Activated CD8-positive, alpha-beta memory T cell treated with anti-CD3 and anti-CD28 coated beads for 4 hours (primary cell): ENCODE measurements at places on chromosomes 2 and 18.

DNA sequence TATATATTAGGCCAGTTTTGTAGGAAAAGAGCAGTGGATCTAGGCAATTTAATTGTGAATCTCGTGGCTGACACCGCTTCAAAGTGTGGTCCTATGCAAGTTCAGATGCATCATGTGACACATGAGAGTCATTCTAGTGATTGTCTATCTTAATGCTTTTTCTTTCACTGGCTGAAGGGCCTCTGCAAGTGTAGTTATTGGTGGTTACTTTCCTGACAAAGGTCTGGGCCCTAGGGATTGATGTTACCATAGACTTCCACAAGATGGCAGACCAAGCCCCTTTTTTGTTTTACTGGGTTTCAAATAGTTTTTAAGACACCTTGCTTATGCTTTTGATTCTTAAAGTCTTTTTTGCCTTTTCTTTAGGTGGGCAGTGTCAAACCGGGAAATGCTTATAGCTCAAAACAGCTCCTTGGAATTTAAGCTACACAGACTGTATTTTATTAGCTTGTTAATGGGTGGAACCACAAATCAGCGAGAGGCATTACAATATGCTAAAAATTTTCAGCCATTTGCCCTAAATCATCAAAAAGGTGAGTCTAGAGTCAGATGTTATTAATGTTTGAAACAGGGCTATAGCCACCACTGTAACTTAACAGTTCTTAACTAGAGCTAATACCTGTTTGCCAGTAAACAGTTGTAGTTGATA is 25.9 kb downstream of the CD8A start:
- no peak for DNase-seq

- DNase-seq: no peak
Measured at GRCh38 chr18:5512176-5512575, 31.6 kb downstream of the EPB41L3 start.

DNA sequence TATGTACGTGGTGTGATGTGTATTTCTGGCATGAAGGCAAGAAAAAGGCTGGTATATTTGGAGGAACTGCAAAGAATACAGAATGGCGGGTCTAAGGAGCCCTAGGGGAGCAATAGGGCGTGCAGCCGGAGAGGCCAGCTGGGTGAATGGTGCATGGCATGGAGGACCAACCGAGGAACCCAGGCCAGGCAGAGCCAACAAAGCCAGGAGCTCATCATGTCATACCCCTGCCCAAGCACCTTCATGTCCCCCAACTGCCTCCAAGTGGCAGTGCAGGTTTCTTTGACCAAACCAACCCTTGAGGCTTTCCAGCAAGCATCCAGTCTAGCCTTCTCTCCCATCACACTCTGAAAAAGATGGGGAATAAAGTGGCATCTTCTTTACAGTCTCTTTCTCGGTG is 8.9 kb upstream of the KCNK3 start:
- DNase-seq: no peak

DNA sequence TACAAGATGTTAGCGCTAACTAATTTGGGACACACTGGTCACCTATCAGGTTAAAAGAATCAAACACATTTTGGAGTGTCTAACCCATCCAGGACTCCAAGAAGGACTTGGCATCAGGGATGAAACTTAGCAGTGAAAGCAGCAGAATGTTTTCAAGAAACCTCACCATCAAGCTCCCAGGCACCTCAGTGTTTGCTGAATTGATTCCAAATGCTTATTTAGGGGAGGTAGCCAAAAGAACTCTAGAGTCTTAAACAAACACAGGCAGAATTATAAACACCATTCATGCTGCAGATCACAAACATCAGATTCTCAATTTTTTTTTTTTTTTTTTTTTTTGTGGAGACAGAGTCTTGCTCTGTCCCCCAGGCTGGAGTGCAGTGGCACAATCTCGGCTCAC is 122.8 kb upstream of the UXS1 start:
- no peak for DNase-seq

DNA sequence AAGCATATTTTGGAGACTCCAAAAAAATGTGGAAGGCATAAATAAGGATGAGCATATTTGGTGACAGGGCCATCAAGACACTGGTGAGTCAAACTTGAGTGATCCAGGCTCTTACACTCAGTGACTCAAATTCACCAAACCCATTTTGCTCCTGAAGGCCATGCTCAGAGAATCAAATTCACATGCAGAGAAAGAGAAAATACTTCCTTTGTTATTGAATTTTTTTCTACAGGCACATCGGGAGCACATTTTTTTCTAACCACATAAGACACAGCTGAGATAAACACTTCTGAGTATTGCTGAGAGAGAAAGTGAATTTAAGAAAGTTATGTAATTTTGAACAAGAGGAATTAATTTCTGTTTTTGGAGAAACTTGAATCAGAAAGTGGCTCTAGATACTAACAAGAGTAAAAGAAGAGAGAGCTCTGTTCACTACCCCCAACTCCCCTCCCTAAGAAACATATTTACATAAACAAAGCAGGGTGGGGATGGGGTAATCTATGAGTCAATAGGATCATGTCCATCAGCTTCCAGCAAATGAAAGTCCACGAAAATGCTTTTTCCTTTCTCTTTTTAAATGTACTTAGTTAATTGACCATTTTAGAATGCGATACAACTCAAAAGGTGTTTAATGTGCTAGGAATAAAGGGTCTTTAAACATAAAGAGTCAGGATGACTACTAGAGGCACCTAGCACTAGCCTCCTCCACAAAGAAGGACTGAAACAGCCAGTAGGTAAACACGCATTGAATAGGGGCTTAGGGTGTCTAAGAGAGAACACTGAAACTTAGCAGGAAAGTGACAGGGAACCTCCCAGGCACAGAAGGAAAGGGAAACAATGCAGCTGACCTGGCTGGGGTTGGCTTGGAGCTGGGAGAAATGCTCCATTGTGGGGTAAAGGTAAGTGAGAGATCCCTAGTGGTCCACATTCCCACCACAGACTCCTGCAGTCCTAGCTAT is 152.3 kb downstream of the KCNE4 start:
- DNase-seq: no peak

DNA sequence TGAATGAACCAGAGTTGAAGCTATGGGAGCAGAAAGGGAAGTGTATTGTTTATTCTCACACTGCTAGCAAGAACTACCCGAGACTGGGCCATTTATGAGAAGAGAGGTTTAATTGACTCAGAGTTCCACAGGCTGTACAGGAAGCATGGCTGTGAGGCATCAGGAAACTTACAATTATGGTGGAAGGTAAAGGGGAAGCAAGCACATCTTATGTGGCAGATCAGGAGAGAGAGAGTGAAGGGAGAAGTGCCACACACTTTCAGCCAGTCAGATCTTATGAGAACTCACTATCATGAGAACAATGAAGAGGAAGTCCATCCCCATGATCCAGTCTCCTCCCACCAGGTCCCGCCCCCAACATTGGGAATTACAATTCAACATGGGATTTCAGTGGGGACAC is 383.2 kb upstream of the SLC14A2 start:
- no peak for DNase-seq

DNA sequence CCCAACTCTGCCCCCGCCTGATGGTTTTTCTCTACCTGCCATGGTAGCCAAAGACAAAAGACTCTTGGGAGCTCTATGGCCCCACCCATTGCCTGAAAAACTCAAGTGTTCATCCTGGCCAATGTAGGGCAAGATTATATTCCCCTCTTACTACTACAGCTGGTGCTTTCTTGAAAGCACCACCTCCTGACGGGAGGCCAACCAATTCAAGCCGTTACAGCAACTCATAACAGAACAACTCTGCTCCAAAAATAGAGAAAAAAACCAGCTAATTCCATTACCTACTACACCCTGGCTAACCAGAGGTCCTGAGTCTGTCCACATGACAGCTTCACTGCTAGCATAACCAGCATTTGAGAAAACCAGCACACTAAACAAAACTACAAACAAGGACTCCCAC is 127.5 kb upstream of the GAREM1 start:
- no peak for DNase-seq

GRCh38 chr2:237053066-237053465 is 32.6 kb upstream of the COPS8 start:
- DNase-seq: no peak

- DNase-seq: no peak
Measured at GRCh38 chr2:24337890-24338289, 22.4 kb downstream of the ITSN2 start.

DNA sequence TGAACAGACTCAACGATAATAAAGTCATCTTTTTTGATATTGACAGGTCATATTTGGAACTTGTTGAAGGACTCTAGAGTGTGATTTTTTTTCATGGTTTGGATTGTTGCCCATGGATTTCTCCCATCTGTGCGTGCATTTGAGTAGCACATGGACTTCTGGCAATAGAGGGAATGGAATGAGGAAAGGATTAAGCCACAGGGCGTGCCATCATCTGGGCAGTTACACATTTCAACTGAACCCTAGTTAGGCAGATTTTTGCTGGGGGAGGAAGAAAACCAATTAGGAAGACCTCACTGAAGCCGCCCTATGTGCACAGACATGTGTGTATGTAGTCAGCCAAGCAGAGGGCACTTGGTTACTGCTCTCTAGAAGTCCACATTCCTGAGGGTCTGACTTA is 72.6 kb downstream of the TPGS2 start:
- DNase-seq: no peak

DNA sequence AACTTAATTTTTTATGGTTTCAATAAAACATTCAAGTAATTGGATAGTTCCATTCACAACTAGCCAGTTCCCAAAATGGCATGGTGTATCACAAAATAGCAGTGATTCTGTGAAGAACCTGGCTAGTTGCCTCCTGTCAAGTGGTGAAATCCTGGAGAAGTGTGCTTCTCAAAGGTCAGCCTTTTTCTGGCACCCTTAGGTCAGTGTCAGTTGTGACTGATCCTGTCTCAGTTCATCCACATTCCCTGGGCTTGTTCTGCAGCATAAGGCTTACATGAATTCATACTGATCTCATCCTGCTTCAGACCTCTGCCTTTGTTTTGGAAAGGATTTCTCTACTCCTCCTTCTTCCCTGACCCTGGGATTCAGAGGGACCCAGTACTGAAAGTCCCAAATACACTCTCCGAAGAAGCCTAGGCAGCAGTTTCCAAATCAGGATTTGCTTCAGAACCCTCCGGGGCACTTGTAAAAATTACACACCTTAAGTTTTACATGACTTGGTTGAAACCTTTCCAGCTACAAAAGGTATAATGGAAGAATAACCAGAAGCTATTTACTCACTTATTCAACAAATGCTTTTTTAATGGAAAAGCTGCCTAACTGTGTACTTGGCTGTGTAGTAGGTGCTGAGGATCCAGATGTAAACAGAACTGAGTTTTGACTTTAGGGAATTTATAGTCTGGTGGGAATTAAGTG is 11.0 kb downstream of the MAP3K20 start:
- no peak for DNase-seq

DNA sequence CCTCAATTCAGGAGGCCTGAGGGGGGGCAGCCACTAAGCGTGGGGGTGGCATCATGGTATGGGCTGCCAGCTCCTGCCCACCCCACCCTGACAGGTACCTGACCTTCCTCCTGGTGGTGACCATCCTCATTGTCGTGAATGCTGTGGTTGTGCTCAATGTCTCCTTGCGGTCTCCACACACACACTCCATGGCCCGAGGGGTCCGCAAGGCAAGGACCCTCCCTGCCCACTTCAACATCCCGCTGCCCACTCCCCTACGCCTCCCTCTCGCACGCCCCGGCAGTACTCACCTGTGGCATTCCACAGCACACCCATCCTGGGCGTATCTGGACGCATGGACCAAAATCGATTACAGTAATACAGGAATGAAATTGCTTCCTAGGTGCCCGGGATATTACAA is 4.0 kb downstream of the CHRNG start:
- no peak for DNase-seq

- DNase-seq: no peak
Measured at GRCh38 chr2:84144345-84144744, 314.7 kb downstream of the SUCLG1 start.

DNA sequence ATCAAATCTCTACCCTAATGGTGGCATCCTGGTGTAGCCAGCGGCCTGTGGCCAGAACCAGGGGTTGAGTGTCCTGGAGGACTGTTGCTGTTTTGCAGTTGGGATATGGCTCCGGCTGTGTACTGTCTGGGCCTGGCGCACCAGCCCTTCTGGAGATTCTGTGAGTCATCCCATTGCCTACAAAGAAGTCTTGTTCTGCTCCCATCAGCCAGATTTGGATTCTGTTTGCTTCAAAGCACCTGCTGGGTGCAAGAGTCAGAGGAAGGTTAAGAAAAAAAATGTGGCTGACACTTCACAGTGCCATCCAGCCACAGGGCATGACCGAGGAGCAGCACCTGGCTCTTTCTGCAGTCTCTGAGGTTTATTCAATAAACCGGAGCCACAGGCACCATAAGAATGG is 41.0 kb upstream of the ASAP2 start:
- DNase-seq: no peak

- no peak for DNase-seq
Measured at GRCh38 chr2:177646791-177647190, 254.2 kb downstream of the AGPS start.

- DNase-seq: no peak
Measured at GRCh38 chr18:26549263-26550094, 1.1 kb upstream of the KCTD1 start.

- DNase-seq: no peak
Measured at GRCh38 chr2:117745537-117745936, 69.0 kb upstream of the DDX18 start.

GRCh38 chr2:96233436-96233835 is 24.8 kb upstream of the STARD7 start:
- no peak for DNase-seq

- no peak for DNase-seq
Measured at GRCh38 chr2:114025030-114025429, 135.1 kb downstream of the ACTR3 start.
